ENCODE measurements at places on chromosomes 4 and X.

DNA sequence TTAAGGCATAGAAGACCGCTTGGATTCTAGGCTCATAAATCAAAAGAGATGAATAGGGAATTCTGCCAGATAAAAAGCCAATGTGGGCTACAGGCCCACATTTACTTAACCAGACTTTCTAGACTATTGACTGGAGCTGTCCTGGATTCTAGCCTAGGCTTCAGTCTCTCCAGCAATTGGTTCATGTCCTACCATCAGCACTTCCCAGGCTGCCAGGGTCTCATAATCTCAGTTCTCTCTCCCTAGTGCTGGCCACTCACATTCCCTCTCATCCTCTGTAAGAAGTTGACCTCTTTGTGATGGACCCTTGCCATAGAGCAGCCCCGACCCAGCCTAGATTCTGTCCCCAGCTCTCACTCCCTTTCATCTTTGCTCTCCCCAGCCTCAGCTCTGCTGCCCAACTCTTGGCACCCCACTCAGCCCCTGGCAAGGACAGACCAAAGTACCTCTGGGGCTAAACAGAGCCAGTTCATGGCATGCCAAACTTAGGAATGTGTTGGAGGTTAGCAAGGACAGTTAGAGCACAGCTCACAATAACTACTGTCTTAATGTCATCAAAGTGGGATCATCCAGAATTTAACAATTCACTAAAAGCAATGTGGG is 396.2 kb downstream of the INPP4B start:
- DNase-seq: no peak

- DNase-seq: no peak
These were observed 230.3 kb upstream of the ARHGAP24 start for GRCh38 chr4:85244638-85245037.

- DNase-seq: no peak
These were observed 649.5 kb upstream of the TENM3 start for GRCh38 chr4:181593703-181594102.

DNA sequence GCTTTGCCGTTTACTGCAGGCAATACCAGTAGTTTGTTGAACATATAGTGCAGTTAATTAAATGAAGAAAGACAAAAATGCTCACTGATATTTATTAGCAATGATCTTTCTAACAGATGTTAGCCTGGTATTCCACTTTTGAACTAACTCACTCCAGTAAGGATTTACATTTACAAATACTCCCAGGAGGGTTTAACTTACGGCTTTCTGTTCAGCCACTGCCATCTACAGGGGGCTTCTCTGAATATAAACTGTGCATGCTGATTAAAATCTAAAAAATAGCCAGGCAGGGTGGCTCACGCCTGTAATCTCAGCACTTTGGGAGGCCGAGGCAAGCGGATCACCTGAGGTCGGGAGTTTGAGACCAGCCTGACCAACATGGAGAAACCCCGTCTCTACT is 2.2 kb upstream of the SRD5A3 start:
- no peak for DNase-seq

DNA sequence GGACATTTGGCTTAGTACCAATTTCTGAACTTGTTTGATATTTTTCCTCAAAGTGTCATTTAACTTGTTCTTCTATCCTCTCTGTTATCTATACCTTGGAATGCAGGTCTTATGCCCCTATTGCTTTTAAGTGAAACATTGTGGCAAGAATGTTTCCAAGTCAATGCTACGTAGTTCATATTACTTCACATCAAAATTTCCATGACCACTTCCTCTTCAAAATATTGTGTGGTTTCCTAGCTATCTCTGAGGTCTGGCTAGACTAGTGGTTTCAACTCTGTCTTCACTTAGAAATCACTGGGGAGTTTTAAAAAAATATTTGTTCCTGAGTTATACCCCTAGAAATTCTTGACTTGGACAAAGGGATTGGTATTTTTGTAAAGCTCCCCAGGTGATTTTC is 20.2 kb upstream of the RASGEF1B start:
- peak; percentile 7 for DNase-seq

DNA sequence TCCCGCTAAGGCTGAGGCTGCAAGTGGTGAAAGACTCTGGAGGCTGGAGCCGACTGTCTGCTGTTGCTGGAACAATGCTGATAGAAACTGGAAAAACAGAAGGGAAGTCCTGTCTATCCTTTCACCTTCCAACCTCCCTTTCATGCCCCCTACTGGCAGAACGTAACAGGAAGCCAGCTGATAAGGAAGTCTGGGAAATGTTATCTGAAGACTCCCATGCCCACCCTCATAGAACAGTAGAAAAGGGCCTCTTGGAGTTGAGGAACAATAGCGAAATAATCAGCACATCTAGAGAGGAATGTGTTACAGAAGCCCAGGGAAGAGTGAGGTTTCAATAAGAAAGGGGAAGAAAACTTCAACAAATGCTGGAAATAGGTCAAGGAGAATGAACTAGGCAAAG is 117.1 kb upstream of the DKK2 start:
- no peak for DNase-seq

GRCh38 chrX:136736690-136737089 is 44.0 kb downstream of the ARHGEF6 start:
- no peak for DNase-seq

DNA sequence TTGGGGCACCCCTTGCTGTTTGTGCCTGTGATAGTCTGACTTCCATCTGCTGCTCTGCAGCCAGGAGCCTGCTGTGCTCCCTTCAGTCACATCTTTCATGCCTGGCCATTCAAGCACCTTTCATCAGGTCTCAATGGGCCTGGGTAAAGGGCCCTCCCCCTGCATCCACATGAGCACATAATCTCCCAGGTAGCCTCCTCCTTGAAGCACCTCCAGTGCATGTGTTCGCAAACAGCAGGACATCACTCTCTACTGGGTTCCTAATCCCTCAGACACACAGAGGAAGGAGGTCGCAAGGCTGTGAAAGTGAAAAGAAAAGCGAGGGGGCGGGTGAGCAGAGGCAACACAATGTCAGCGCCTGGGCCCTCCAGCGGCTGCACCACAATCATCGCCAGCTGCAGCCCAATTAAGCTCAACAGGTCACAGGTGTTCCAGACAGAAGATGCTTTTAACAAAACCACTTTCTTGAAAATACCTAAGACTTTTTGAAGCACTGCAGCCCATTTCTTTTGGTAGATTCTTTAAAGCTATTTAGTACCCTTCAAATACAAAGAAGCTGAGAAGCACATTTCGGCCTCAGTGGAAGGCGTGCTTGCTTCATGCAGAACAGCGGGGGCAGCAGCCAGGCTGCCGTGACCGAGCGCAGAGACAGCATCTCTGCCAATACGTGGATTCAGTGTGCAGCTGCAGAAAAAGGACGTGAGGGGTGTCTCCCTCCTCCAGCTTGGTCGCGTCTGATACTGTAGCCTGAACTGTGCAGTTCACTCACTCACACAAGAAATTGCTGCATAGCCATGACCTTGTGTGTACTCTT is 92.2 kb upstream of the SPRY1 start:
- no peak for DNase-seq

DNA sequence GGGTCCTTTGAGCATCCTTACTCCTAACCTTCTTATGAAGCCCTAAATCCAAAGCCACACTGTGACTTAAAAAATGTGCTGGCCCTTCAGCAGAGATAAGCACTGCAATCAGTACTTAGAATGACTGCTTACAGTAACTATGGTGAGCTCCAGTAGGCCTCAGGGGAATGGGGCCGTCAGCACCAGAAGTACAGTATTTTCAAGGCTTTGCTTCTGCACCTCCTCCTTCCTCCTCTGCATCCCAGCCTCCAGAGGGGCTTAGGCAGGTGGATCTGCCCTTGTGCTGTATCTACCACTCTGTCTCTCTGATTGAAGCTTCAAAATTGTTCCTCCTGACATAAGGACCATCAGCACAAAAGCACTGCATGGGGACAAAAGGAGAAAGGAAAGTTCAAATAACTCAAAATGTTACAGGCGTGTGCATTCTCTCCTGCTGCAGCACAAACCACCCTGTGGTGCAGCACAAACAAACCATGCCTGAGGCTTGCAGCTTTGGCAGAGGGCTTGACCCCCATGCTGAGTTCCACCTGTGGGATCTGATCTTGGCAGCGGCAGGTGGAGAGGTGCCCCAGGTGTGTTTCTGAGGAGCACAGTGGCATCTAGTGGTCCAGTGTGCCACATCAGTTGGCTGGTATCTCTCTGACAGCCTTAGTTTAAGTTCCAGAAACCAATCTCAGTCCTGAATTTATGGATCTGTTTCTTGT is 164.7 kb downstream of the SOWAHB start:
- no peak for DNase-seq

DNA sequence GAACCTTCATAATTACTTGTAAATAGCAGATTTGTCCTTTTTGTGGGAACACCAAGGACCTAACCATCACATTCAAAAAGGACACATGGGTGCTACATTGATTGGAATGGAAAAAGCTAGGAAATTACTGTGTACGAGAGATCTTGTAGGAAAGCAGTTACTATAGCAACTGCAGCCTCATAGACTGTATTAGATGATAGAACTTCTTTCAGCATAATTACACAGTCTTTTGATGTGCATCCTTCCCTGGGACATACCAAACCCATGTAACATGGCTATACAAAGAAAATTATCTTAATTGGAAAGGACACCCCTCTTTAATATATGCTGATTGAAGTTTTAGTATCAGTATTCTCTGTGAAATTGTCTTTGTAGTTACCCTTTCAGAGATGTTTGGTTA is 130.7 kb upstream of the CTSO start:
- DNase-seq: no peak

DNA sequence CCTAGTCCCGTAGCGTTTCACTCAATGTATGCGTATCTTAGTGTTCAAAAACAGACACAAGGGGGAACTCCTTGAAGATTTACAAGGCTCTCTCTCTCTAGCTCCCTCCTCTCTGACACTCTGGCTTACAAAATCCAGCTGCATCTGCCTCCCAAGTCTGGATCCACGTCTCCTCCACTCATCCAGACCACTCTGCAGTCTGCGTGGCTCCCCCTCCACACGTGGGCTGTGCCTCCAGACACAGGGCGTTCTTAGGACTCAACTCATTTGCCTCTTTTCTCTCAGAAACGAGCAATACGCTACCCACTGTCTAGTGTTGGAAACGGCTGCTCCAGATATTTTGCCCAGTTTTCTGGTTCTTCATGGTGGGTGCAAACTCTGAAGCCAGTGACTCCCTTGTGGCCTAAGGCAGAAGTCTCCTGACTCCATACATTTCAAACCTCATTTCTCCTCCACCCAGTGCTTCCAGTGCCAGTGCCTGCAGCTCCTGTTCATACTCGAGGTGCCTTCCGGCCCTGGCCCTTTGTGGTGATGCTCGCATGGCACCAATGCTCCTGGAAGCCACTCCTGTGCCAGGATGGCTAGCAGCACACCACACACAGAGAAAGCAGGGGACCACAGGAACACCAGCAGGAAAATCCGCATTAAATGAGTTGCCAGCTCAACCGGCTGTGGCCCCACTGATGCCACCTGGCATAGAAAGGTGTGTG is 24.1 kb downstream of the NAT8L start:
- DNase-seq: no peak

DNA sequence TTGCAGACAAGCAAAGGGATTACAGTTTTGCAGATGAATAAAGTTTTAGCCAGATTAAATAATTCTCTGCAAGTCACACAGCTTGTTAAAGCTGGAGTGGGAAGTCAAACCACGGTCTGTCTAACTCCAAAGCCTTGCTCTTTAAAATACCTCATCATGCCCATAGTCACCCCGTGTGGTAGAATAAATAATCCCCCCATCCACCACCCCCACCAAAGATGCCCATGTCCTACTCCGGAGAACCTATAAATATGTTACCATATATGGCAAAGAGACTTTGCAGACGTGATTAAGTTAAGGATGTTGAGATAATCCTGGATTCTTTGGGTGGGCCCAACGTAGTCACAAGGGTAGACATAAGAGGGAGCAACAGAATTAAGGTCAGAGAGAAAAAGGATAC is 118.7 kb downstream of the BEND2 start:
- DNase-seq: no peak

- no peak for DNase-seq
These were observed 734.1 kb downstream of the ADGRL3 start for GRCh38 chr4:61934198-61934597.

- no peak for DNase-seq
These were observed 56.5 kb downstream of the AGA start for GRCh38 chr4:177385576-177386277.

DNA sequence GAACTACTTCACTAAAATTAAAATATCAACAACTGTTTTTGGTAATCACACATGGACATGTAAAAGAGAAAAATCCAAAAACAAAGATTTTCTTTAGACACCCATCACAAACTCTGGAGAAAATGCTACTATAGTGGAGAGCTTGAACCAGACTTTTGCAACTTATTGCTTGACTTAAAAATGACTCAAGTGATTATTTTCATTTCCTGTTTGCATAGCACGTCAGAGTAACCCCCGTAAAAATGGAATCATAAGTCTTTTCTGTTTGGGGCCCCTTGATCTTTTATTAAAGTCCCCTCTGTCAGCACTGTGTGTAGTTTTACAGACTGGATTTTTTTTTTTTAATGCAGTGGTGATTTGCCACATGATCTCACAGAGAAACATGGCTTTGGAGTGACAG is 79.5 kb downstream of the PRKG2 start:
- no peak for DNase-seq

GRCh38 chr4:168654104-168654847 is 157.4 kb downstream of the PALLD start:
- DNase-seq: no peak

- no peak for DNase-seq
These were observed 58.5 kb downstream of the RTL9 start for GRCh38 chrX:110417128-110417527.

DNA sequence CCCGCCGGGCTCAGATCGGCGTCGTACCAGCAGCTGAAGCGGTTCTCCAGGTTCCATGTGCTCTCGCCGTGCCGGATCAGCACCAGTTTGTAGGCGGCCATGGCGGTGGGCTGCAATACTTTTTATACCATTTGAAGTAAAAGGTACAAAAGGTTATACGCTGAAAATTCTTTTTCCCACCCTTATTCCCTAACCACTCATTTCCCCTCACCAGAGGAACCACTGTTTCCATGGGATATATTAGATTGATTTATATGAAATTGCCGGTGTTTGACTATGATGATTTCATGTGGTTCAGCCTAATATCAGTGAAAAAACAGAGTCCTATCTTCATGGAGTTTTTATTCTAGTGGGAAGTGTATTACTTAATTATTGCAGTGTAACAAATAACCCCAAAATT is at the start of gene PGAM4:
TSS of gene PGAM4 (minus strand) at position 101 of the 400 bp plus-strand sequence. CDS start at position 101, 0 bp downstream.
- DNase-seq: no peak

DNA sequence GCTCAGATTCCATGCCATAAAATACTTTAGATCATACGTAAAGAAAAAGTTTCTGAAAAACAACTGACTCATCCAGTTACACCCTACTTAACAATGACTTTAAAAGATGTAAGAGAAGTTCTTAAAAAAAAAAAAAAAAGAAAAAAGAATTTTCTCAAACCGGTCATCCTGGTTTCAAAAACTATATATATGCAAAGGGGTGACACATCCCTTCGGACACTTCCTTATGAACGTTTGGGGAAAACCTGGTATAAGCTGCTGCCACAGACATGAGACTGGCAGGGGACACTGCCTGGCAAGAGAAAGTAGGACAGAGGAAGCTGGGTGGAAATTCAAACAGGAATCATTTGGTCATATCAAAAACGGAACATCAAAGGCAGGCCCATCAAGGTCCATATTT is 81.2 kb upstream of the PRSS48 start:
- no peak for DNase-seq

Measured in effector CD4-positive, alpha-beta T cell (primary cell).